ENCODE measurements at places on chromosomes 2 and 18.

- peak; percentile 37 for DNase-seq
Observed at GRCh38 chr2:172674034-172674967, 61.3 kb upstream of the RAPGEF4 start.

DNA sequence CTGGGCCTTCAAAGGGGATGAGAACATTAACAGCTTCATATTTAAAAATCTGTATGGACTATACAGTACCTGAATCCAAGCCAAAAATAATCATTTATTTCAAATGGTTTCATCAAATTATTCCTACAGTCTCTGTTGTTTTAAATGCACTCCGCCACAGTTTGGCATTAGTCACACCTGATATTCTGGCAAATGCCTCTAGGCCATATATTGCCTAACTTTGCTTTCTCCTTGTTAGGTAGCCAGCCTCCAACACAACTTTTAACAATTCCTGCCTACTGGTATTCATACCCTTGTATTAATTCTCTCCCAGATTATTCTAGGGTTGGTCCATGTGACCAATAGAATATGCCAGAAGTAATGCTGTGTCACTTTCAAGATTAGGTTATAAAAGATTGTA lies 146.6 kb upstream of the FANCL start:
- no peak for DNase-seq

GRCh38 chr2:65482971-65483370 lies 50.6 kb upstream of the SPRED2 start:
- DNase-seq = no peak

- DNase-seq = no peak
Observed at GRCh38 chr2:191580581-191580980, 97.4 kb upstream of the NABP1 start.

GRCh38 chr2:207417301-207417718 lies 112.5 kb upstream of the CREB1 start:
- peak; percentile 98 for DNase-seq

DNA sequence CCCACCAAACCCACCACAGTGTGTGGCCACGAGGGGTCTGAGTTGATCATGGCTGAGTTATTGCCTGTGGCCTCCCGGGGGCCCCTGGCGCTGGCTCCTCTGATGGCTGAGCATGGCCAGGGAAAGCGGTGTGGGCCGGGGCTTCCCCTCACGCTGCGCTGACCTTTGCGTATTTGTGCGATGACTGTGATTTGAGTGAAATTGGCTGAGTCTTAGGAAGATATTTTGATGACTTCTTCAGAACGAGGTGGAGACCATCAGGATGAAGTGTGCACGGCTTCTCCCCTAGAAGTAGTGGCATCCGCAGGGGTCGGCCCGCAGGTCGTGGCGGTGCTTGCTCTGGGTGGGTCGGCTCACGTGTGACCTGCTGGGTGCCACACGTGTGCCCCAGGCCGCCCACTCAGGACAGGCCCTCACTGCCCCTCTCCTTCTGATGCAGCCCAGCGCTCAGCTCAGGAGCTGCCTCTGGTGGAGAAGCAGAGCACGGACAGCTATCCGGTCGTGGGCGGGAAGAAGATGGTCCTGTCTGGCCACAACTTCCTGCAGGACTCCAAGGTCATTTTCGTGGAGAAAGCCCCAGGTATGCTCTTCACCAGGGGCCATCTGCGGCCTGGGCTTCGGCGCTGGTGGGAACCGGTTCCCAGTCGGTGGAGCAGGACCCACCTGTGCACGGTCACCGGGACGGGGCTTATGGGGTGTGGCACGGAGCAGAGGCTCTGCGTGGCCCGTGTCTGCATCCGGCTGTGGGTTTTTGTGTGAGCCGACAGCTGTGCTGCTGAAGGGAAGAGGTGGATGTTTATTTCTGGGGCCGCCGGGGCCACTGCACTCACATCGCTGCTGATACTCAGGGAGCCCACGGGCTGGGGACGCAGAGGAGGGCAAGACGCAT lies 55.8 kb downstream of the NFATC1 start:
- DNase-seq = no peak

DNA sequence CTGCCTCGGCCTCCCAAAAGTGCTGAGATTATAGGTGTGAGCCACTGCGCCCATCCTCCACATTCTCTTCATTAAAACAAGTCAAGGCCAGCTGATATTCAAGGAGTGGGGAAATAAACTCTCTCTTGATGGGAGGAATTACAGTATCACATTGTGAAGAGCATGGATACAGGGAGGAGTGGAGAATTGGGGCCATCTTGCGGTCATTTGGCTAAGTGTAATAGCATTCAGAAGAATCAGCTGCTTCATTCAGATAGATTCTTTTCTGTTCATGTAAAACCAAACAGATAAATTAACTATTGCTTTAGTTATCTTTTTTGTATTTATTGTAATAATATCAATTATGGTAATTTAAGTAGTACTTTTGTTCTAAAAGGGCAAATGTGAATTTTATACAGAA lies 156.3 kb downstream of the UBR3 start:
- no peak for DNase-seq

DNA sequence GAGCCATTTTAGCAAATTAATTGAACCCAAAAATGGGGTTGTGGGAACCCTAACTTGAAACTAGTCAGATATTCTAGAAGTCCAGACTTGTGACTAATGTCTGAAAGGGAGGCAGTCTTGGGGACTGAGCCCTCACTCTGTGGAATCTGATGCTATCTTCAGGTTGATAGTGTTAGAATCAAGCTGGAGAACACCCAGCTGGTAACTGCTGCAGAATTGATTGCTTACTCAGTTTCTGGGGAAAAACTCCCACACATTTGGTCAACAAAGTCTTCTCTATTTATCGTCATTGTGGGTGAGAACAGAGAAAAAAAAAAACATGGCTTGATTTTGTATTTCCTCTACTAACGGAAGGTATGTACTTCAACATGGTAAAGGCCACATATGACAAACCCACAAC lies 1925.8 kb upstream of the CELF4 start:
- no peak for DNase-seq

DNA sequence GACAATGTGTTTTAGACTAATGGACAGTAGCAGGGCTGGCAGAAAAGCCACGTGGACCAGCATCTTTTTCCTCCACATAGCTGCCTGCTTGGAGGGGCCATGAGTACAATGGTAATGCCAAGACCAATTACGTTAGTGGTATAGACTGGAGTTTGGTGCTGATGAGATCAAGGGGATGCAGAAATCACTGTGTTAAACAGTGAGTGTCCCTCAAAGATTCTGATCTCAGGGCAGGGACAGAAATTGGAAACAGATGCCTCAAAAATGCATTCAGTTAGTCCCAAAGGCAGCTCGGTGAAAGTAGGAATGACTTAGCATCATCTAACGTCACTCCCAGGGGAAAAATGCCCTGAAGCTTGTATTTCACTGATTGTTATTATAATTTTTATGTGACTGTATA lies 72.4 kb downstream of the SLC16A14 start:
- DNase-seq = no peak

DNA sequence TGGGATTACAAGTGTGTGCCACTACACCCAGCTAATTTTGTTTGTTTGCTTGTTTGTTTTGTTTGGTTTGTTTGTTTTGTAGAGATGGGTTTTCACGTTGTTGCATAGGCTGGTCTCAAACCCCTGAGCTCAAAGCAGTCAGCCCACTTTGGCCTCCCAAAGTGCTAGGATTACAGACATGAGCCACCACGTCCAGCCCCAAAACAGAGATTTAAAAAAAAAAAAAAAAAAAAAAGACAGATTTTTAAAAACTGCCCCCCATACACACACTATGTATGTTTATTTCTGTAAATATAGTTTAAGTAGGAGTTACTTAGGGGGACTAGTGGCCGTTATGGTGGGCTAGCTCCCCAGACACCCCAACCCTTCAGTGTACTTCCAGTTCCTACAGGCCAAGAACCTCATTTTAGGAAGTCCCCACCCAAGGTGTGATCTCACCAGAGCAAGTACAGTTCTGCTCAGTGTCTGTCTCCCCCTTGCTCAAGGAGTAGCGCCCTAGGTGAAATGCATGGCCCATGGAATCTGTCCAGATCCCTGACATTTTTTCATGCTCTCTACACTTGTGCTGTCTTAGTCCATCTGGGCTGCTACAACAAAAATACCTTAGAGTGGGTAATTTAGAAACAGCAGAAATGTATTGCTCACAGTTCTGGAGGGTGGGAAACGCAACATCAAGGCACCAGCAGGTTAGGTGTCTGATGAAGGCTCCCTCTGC lies 1.6 kb upstream of the TMBIM1 start:
- DNase-seq = no peak

- no peak for DNase-seq
Observed at GRCh38 chr2:150535176-150535575, 47.7 kb upstream of the RND3 start.

- DNase-seq = no peak
Observed at GRCh38 chr2:19114754-19115231, 243.6 kb downstream of the OSR1 start.

- peak; percentile 7 for DNase-seq
Observed at GRCh38 chr2:221969087-221969829, 329.5 kb downstream of the PAX3 start.

GRCh38 chr2:43169099-43169945 lies 57.1 kb downstream of the ZFP36L2 start:
- DNase-seq = peak; percentile 87

GRCh38 chr18:43794363-43794762 lies 517.1 kb upstream of the SYT4 start:
- DNase-seq = no peak

- DNase-seq = peak; percentile 27
Observed at GRCh38 chr18:54829856-54830255, 1.6 kb downstream of the RAB27B start.

- DNase-seq = no peak
Observed at GRCh38 chr2:120316528-120317179, 29.3 kb upstream of the INHBB start.

DNA sequence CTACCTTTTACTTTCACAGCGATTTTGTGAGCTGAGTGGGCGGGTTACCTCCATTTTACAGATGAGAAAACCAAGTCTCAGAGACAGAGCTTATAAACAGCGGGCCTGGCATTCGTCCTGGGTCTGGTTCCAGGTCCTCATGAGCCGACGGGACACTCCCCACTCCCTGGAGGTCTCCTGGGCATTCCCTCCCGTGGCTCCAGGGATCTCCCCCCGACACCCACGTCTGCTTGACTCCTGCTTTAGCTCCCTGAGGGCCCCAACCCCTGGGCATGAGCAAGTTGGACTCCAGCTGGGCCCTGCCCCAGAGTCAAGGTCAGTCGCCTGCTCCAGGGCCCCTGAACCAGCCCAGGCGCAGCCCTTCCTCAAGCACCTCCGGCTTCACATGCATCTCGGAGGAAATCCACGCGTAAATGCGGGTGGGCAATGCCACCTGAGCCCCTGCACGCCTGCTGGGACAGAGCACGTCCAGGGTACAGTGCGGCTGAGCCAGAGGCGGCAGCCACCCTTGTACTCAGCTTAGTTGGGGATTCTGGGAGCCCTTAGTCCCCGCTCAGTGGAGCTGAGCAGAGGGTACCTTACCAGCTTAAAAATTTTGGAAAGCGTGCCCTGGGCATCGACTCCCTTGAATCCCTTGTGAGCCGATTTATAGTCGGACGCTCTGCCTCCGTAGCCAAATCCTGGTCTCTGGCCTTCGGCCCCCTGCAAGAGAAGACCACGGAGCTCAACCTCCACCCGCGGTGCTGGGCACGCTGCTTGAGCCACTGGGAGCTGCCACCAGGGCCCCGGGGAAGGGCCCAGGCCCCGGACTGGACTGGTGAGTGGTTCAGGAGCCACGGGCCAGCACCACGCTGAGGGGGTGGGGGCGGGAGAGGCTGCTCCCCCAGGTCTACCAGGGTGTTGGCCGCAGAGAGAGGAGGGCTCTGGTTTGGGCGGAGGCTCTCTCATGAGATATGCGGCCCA lies 148.1 kb downstream of the MBP start:
- DNase-seq = no peak

GRCh38 chr2:12718711-12719399 lies 2.1 kb downstream of the TRIB2 start:
- peak; percentile 14 for DNase-seq

DNA sequence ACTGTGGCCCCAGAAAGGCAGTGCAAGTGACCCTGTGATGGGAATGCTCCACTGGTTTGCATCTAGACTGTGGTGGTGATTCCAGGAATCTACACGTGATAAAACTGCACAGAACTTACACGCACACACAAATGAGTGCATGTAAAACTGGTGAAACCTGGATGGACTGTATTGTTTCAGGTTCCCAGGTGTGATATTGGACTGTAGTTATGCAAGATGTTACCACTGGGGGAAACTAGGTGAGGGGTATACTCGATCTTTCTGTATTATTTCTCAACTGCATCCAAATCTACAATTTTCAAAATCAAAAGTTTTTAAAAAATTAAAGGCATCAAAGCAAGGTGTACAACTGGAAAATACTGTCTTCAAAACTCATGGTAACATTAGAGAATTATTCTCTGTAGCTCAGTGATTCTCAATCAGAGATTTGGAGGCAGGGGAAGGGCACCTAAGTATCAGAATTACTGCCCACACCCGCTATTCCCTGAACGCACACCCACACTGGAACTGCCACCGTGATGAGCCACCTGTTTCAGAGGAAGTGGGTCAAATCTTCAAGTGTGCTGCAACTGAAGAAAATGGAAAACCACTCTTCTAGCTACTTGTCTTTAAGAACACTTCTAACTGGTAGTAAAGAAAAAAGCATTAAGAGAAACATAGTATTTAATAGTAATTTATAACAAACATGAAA lies 26.7 kb downstream of the PTPN2 start:
- no peak for DNase-seq

GRCh38 chr2:33958591-33958990 lies 359.5 kb upstream of the FAM98A start:
- no peak for DNase-seq

DNA sequence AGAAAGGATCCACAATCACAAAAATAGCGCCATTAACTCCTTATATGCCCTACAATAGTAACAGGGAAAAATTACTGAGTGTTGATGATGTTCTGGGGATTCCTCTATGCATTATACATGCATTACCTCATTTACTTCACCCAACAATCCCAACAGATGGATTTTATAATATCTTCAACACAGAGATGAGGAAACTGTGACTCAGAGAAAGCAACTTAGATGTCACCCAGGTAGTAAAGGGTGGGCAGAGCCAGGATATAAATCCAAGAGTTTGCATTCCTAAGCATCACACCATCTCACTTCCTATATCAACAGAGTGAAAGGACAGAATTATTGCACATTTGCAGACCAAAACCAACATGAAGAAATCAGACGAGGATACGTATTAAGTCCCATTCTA lies 144.2 kb downstream of the TCF4 start:
- no peak for DNase-seq

GRCh38 chr18:56168049-56168781 lies 470.2 kb downstream of the TXNL1 start:
- DNase-seq = no peak

GRCh38 chr2:142174176-142174575 lies 43.4 kb upstream of the LRP1B start:
- no peak for DNase-seq

DNA sequence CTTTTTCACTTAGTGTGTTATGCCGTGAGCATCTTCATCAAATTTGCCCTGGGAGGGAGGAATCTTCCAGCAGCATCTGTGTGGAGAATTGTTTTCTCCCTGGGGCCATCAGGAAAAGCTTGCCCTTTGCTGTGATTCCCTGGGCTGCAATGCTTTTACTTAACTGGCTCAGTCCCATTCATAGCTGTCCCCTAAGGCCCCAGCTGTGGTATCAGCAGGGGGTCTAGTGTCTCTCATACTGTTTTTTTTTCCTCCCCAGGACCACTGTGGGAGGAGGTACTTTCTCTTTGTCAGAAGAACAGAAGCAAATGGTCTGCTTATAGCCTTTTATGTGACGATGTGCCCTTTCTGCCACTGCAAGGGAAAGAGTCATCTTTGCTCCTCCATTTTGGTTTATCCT lies 176.8 kb upstream of the CELF4 start:
- DNase-seq = no peak

All from hematopoietic multipotent progenitor cell treated with erythropoietin and hydrocortisone succinate and interleukin-3 and kit ligand, for 8 days (in vitro differentiated cells).